ENCODE measurements at places on chromosomes 7 and 10.

GRCh38 chr7:70317356-70317755 is 719.1 kb downstream of the AUTS2 start:
- DNase-seq, result no peak

GRCh38 chr7:150323682-150324372 is 482 bp upstream of the ACTR3C start:
- DNase-seq, result peak; percentile 66

DNA sequence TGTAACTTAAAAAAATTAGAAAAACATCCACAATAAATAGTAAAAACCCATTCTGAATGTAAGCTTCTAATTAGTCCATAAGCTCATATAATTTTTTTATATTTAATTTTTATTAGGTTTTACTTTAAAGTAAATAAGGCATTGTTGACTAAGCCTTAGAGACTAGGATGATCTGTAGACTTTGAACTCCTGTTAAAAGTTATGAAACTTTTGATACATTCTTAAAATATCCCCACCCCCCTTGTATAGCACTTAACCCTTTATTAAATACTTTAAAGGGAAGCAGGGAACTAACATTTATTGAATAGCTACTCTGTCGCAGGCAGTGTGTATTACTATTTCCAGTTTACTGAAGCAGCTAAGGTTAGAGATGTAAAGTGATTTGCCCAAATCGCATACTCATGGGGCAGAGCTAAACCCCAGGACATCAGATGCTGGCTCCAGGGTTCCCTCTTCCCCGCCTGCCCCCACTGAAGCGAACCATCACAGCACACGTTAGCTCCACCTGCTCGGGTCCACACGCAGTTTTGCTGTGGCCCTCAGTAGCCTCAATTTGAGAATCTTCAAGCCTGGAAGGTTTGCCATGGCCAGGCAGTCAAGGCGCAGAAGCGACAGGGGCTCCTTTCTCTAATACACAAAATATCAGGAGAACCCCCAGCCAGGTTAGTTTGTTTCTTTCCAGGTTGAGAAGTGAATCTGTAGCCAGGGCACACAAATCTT is 762 bp downstream of the PON1 start:
- no peak for DNase-seq

DNA sequence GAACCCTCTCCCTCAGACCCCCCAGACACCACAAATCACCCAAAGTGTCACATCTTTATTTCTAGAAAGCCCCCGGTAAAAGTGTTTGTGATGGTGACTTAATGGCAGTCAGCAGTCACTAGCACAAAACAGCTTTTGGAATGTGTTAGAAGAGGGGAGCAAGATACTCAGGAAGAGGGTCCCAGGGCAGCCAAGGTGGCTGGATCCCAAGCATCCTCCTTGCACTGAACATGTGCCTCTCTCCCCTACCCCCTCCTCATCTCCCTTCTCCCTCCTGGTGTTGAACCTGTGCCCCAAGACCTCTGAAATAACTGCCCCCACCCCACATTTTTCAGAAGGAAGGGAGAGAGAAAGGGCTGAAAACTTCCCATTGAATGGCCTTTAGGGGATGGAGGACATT is 37.8 kb upstream of the MXI1 start:
- DNase-seq, result no peak

DNA sequence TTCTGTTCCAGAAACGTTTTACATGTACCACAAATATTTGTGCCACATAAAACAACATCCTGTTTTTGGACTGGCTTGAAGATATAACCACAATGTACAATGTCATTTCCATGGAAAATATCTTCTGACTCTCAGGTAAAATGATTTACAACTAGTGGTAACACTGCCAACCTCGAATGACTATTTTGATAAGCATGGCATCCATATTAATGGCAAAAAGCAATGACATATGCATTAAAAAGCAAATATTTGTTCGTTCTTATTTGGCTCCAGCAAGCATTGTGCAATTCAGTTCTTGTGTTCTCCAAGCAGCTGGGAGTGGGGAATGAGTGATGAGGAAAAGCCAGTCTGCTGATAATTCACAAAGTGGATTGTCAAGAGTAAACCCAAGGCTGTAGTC is 289.0 kb downstream of the PLXDC2 start:
- DNase-seq, result no peak

- no peak for DNase-seq
These were observed 7.3 kb downstream of the DMTF1 start for GRCh38 chr7:87159538-87159937.

- DNase-seq, result peak; percentile 7
These were observed 38.1 kb downstream of the PPIF start for GRCh38 chr10:79385392-79385795.

- DNase-seq, result no peak
These were observed 83.5 kb upstream of the SLF2 start for GRCh38 chr10:100829097-100829870.

- peak; percentile 55 for DNase-seq
These were observed 552 bp downstream of the MKX start for GRCh38 chr10:27744802-27745731.

DNA sequence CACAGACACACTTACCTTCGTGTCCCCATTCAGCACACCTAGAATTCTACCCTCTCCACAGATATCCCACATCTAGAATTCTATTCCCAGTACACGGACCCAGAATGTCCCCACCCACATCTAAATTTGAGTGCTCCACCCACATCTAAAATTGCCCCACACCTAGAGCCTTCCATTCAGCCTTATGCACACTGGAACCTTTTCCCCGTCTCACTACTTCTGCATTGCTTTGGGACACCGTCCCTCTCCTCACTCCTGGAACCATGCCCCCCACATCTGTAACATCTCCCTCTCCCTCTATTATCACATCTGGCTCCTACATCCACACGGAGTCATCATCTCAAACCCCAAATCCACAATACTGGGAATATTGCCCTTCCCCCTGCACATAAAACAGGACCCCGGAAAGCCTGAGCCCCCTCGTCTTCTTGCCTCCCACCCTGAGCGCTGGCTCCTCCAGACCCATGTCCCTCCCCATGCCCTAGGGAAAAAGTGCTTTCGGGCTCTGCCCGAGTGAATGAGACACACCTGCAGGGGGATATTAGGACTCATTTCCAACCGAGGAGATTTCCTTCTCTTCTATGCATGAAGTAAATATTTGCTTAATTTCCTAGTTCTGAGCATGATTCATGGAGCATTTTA is 125.8 kb upstream of the UNC5B start:
- no peak for DNase-seq

GRCh38 chr7:105594034-105594433 is 12.7 kb upstream of the EFCAB10 start:
- no peak for DNase-seq

DNA sequence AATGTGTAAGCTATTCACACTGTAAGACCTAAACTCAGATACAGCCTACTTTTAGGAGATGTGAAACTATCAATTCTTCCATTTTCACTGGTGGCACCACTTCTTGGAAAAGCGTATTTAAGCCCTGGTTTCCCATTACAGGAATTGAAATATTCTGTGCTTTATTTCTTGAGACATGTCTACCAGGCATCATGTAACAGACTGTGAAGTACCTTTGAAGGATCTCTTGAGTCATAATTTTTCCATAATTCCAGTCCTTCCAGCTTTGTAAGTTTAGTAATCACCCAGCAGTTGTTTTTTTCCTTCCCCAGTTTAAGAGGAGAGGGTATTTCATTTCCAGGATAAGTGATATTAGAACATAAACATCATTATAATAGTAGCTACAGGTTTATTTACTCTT is 186.0 kb upstream of the PRPS1L1 start:
- DNase-seq, result no peak

All from activated T-cell treated with anti-CD3 and anti-CD28 coated beads, Interleukin-2, amount 50 U/mL, for 48 hours (primary cell).